GM23338 (cell line): ENCODE measurements at places on chromosomes 7 and 10.

DNA sequence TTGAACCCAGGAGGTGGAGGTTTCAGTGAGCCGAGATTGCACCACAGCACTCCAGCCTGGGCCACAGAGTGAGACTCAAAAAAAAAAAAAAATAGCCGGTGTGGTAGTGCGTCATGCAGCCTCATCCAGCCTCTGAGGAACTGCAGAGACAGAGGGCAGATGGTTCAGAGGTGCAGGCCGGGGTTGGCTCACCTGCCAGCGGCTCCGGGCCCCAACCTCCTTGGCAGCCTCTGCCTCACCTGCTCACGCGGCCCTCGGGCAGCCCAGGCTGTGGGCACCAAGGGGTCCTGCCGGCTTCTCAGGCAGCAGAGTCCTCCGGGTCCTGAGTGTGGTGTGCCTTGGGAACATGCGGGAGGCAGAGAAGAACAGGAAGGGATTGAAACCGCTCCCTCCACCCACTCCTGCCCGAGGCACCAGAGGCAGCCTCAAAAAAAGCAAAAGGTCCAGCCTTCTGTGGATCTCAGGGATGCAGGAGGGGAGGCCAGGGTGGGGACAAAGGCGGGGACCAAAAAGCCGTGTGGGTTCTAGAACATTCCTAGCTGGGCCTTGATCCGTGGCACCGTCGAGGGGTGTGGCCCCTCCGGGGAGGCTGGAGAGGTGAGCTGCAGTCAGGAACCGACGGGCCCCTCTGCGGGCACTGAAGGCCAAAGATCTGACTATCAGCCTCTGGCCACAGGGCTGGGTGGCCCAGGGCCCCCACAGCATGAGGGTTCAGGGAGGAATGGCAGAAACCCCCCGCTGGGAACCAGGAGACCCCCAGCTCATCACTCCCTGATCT lies 55.4 kb upstream of the DNAJB6 start:
- H3K4me1 ChIP-seq = 0 out of 2 replicates have a peak, but pooled peaks cover 5% of the 10 kb centered on the region
- no peaks in the 10 kb centered on the region for H3K27me3 ChIP-seq
- H3K36me3 ChIP-seq = no peaks in the 10 kb centered on the region
- no peak for DNase-seq
- H3K4me3 ChIP-seq = no peak overlapping the region
- H3K27ac ChIP-seq = no peak overlapping the region

DNA sequence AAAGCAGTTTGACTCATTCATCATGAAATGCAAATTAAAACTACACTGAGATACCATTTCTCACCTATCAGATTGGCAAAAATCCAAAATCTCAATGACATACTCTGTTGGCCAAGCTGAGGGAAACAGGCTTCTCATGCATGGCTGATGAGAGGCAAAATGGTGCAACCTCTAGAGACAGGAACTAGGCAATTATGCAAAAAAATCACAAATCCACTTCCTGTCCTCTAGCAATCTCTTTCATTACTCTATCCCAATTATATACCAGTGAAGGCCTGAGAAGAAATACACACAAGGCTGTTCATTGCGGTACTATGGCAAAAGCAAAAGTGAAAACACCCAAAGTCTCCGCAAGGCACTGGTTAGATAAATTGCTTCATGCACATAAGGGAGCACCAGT lies 25.9 kb upstream of the PTPRN2 start:
- no peak for DNase-seq
- peaks cover 29% of the 10 kb centered on the region for H3K4me1 ChIP-seq
- peaks cover 1% of the 10 kb centered on the region; the same call in 1 of the 2 replicates for H3K36me3 ChIP-seq
- H3K4me3 ChIP-seq = no peak overlapping the region
- no peaks in the 10 kb centered on the region for H3K27me3 ChIP-seq
- H3K27ac ChIP-seq = peak overlapping the region; percentile 56; the same call in 1 of the 2 replicates

DNA sequence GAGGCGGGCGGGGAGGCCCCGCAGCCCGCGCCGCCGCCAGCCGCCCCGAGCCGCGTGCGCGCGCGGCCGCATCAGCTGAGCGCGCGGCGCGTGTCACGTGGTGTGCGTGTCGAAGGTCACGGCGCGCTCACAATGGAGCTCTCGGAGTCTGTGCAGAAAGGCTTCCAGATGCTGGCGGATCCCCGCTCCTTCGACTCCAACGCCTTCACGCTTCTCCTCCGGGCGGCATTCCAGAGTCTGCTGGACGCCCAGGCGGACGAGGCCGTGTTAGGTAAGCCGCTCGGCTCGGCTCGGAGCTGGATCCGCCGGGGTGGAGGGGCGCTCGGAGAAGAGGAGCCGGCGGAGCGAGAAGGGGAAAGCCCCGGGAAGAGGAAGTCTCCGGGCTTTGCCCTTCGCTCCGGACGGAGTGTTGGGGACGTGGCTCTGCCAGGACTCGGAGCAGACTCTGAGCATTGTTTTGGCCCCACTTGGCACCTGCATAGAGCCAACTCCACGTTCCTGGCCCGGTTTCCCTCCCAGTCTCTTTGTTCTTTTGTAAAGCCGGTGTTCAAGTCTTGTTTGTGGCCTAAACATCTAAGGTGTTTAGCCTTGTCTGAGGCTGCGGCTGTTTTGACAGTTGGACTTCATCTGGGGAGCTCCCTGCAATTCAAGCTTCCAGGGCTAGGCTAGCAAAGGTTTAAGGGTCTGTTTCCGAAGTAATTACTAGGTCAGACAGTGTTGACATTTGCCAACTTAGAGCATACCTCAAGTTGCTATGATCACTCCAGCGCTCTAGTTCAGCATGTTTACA lies at the start of gene COMMD3:
COMMD3 (plus strand) TSS at position 103 of the 790 bp plus-strand sequence; CDS start at position 133, 30 bp downstream.
- H3K36me3 ChIP-seq = no peaks in the 10 kb centered on the region
- H3K4me1 ChIP-seq = peaks cover 45% of the 10 kb centered on the region
- peaks cover 85% of the 10 kb centered on the region for H3K27me3 ChIP-seq
- peak within 1 kb of the TSS; percentile 61 for H3K4me3 ChIP-seq
- no peak within 1 kb of the TSS for H3K27ac ChIP-seq
- DNase-seq = peak; percentile 92

DNA sequence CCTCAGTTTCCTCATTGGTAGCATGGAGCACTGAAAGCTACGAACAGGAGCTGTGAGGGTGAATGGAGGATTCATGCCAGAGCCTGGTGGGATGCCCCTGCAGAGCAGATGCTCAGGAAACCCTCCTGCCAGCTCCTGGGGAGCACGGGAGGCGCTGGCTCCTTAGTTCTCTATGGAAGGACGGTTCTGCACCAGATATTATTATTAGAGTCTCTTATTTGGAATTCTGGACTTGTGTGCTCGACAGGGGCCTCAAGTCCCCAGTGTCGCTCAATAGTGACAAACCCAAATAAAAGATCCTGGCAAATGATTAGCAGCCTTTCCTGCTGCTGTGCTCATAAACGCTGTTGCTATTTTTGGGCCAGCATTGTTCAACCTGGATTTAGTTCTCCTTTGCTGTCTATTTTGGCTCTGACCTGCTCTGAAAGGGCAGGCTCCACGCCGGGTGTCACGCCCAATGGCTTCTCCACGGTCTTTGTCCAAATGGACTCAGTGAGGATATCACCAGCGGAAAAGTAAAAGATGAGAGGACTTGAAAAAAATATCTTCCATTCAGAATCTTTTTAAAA lies 23.0 kb upstream of the KLF6 start:
- no peak overlapping the region for H3K4me3 ChIP-seq
- H3K27me3 ChIP-seq = no peaks in the 10 kb centered on the region
- H3K36me3 ChIP-seq = no peaks in the 10 kb centered on the region
- no peak overlapping the region for H3K27ac ChIP-seq

DNA sequence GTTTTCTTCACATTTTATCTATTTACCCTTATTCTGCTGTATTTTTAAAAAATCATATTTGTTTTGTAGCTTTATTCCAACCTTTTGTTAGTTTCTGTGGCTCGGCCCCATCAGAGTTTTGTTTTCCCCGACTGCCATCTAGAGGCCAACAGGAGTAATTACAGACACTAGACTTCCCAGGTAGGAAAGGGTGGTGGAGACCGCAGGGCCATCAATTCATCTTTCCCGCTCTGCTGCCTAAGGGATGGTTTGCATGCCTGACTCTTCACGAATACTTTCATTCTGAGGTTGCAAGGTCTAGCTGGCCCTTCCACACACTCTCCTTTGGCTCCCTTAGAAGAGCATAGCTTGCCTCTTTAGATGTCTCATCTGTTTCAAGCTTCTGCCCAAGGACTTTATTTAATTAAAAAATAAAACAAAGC lies 38.3 kb downstream of the LYZL2 start:
- no peak overlapping the region for H3K4me3 ChIP-seq
- peaks cover 23% of the 10 kb centered on the region for H3K27me3 ChIP-seq
- H3K36me3 ChIP-seq = no peaks in the 10 kb centered on the region
- H3K27ac ChIP-seq = no peak overlapping the region
- peaks cover 8% of the 10 kb centered on the region; the same call in 1 of the 2 replicates for H3K4me1 ChIP-seq

GRCh38 chr10:82319562-82319961 lies 444.6 kb downstream of the NRG3 start:
- H3K36me3 ChIP-seq = no peaks in the 10 kb centered on the region
- H3K4me1 ChIP-seq = no peaks in the 10 kb centered on the region
- no peaks in the 10 kb centered on the region for H3K27me3 ChIP-seq
- peak; percentile 3 for DNase-seq
- no peak overlapping the region for H3K4me3 ChIP-seq

DNA sequence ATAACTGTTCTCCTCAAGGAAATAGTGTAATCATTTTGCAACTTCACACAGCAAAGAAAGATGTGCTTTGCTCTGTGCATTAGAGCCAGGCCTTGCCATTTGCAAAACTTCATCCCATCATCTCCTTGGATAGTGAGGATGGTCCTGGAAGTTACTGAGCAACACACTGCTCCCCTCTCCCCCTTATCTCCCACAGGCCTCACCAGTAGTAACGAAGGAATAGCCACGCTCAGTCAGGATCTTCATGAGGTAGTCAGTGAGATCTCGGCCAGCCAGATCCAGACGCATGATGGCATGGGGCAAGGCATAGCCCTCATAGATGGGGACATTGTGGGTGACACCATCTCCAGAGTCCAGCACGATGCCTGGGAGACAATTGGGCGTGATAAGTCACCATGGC lies 11.5 kb downstream of the ACTA2 start:
- no peak overlapping the region for H3K27ac ChIP-seq
- H3K27me3 ChIP-seq = no peaks in the 10 kb centered on the region
- H3K4me1 ChIP-seq = no peaks in the 10 kb centered on the region
- no peak overlapping the region for H3K4me3 ChIP-seq

DNA sequence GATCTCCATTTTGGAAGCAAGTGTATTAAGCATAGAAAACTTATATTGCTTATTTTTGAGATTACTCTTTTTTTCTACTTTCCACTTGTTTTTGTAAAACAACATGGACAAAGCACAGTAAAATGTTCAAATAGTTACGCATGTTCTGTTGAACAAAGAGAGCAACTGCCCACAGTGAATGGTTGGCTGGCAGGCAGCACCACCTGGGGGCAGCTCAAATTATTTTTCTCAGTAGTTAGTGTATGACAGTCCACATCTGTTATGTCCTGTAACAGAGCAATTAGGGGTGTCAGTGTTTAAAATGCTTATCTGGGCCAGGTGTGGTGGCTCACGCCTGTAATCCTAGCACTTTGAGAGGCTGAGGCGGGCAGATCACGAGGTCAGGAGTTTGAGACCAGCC lies 46.1 kb upstream of the CACUL1 start:
- H3K27me3 ChIP-seq = no peaks in the 10 kb centered on the region
- no peak for DNase-seq
- H3K27ac ChIP-seq = no peak overlapping the region
- no peak overlapping the region for H3K4me3 ChIP-seq

DNA sequence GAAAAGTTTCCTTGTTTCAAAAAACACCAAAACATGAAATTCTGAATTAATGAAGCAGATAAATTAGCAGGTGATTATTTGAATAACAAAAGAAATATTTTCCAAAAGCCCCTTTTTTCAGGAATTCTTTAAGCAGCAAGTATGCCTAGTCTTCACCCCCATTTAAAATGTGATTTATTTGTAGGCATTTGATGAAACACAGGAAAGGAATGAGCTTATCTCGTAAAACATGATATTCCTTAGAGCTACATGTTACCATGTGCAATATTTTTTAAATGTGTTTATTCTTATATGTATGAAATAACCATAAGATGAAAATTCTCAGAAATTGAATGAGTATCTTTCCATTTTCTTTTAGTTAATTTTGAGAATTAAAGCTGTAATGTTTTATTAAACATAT lies 106.1 kb downstream of the CHN2 start:
- peaks cover 58% of the 10 kb centered on the region for H3K4me1 ChIP-seq
- H3K27ac ChIP-seq = no peak overlapping the region
- no peak overlapping the region for H3K4me3 ChIP-seq
- H3K36me3 ChIP-seq = no peaks in the 10 kb centered on the region
- no peaks in the 10 kb centered on the region for H3K27me3 ChIP-seq

DNA sequence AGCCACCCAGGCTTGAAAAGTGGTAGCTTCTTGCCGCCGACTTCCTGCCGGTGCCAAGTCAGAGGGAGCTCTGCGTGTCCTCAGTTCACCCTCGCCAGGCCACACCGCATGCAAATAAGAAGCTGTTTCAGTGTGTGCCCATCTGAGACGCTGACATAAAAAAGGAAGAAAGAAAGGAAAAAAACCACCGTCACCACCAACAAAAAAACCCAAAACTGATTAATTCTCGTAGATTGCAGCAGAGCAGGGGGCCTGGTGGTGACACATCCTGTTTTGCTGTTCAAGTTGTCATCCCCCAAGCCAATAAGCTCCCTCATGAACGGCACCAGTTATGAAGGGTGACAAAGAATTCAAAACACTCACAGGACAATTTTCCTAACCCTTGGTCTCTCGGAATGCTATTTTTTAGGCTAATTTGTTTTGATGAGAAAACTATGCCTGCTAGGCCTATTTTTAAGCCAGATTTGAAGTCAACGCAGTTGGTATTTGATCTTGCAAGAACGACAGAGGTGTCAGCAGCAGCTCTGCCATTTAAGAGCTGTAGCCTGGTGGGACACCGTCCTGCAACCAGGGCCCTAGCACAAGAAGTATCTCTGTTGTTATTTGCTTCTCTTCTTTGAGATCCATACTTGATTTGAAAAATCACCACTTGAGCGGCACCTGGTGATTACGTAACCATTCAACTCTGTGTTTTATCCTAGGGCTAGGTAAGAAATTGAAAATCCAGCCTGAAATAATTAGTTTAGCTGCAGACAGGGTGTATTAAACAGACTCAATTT lies 145.6 kb downstream of the PFKFB3 start:
- H3K4me1 ChIP-seq = no peaks in the 10 kb centered on the region
- DNase-seq = no peak
- H3K4me3 ChIP-seq = no peak overlapping the region

DNA sequence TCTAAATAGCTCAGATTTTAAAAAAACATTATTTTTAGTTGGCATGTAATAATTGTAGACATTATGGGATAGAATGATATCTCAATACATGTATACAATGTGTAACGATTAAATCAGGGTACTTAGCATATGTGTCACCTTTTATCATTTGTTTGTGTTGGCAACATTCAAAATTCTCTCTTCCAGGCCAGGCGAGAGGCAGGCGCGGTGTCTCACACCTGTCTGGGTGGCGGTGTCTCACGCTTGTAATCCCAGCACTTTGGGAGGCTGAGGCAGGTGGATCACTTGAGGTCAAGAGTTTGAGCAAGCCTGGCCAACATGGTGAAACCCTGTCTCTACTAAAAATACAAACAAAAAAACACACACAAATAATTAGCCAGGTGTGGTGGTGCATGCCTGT lies 151.7 kb downstream of the RTKN2 start:
- DNase-seq = no peak
- no peaks in the 10 kb centered on the region for H3K4me1 ChIP-seq
- H3K27me3 ChIP-seq = no peaks in the 10 kb centered on the region
- H3K27ac ChIP-seq = no peak overlapping the region
- no peaks in the 10 kb centered on the region for H3K36me3 ChIP-seq
